Ecto neural progenitor cell (in vitro differentiated cells): ENCODE measurements at places on chromosomes 3 and 15.

- DNase-seq, result no peak
Measured at GRCh38 chr15:67290319-67290718, 35.7 kb downstream of the IQCH start.

GRCh38 chr3:4522947-4523346 lies 29.8 kb downstream of the ITPR1 start:
- no peak for DNase-seq

DNA sequence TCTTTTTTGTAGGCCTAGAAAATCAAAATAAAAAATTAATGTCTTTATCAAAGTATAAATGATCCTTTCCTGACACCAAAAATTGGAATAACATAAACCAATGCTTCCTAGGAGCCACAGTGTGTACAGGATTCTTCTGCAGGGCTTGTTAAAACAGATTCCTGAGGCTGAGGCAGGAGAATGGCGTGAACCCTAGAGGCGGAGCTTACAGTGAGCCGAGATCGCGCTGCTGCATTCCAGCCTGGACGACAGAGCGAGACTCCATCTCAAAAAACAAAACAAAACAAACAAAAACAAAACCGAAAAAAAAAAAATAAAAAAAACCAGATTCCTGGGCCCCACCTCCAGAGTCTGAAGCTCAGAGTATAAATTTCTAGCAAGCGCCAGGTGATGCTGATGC lies 78.0 kb downstream of the PEX5L start:
- no peak for DNase-seq

DNA sequence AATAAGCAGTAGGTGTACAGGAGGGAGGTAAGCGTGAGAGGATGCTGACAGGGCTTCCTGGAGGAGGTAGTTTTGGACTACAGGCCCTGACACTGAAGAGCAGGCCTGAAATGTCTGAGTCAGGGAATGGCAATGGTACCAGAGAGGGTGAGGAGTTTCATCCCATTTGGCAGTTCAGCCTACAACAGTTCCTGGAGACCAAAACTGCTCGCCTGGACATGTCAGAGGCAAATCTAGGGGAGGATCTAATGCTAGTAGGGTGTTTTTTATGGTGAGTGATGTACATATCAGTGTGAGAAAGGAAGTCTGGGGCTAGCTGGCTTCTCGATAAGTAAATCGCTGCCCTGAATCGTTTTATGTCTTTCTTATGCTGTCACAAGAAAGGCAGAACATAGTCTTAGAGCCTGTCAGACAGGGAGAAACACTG lies 13.8 kb upstream of the TNFSF10 start:
- DNase-seq, result no peak

GRCh38 chr15:58393241-58393662 lies 38.5 kb upstream of the LIPC start:
- DNase-seq, result no peak
